ENCODE measurements at places on chromosomes 16 and 17.

DNA sequence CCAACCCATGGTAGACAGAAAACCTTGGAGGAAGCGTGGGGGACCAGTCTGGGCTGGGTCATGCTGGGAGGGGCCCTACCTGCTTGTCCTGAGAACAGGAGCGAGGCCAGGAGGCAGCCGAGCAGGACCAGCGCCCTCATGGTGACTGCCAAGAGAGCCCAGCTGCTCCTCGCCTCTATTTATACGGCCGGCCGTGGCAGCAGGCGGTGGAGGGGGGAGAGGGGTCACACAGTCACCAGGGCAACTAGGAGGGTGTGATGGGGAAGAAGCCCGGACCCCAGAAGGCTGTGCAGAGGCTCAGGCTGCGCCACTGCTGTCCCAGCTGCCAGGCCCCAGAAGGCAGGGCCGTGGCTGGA lies at the start of gene SRL:
Gene SRL, minus strand, starts transcription at position 153 of the 356 bp plus-strand sequence. Its CDS starts 13 bp downstream, at position 140.
- DNase-seq = no peak

GRCh38 chr17:62134397-62134796 lies 69.3 kb upstream of the MED13 start:
- DNase-seq = no peak

GRCh38 chr16:79066561-79066960 lies 534.0 kb downstream of the MAF start:
- no peak for DNase-seq

DNA sequence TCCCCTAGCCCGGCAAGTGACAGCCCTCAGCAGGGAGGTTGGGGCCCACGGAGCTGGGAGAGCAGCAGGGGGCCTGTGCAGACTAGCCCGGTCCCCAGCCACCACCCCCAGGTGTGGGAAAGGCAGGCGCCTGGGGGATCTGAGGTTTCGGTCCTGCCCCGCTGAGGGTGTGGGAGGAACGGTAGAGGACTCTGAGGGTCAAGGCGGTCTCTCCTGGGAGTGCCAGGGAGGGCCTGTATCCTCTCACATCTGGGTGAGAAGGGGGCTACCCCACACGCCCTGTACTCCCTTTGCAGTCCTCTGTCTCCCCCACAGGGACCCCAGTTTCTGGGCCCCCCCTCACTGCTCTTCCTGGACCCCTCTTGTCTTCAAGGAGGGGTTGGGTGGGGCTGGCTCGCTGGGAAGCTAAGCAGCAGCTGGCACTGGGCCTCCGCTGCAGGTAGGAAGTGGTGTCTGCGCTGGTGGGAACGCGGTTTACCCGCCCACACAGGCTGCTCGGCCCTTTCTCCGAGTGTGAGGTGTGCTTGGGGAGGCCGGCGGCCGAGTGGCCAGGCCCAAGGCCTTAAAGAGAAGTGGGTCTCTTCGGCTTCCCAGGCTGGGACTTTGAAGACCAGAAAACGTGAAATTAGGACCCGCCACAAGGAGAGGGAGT lies 15.4 kb downstream of the CD7 start:
- DNase-seq = peak; percentile 69

DNA sequence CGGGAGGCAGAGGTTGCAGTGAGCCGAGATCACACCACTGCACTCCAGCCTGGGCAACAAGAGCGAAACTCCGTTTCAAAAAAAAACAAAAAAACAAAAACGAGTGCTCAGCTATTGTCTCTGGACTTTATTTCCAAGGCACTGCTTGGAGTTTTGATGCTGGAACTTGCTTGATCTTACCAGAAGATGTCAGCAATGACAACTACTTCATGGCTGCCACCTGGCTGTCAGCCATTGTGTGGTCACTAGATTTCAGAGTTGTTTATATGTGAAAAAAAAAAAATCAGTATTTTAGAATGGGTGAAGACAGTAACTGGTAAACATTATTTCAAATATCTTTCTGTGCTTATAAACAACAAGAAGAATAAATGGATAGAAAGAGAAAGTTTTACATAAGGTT lies 26.3 kb upstream of the OR4D1 start:
- peak; percentile 23 for DNase-seq

DNA sequence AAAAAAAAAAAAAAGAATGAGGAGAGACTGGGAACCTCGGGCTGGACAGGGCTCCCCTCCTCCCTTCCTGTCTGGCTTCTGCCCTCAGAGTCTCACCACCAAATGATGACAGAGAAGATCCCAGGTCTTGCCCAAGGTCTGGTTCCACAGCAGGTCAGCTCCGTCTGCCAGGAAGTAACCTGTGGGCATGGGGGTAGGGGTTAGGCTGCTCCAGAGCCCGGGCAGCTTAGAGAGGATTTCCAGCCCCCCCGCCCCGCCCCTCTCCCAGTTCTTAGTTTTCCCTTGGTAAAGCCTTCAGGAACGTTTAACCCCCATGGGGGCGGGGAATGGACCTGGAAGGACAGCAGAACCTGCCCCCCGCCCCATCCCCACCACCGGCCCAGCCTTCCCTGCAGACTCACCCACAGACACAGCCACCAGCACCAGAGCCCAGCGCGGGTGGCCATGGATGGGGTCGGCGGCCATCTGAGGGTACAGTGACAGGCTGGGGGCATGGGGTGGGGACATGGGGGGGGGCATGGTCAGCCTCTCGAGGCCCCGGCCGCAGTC lies 700 bp downstream of the TLCD2 start:
- no peak for DNase-seq

DNA sequence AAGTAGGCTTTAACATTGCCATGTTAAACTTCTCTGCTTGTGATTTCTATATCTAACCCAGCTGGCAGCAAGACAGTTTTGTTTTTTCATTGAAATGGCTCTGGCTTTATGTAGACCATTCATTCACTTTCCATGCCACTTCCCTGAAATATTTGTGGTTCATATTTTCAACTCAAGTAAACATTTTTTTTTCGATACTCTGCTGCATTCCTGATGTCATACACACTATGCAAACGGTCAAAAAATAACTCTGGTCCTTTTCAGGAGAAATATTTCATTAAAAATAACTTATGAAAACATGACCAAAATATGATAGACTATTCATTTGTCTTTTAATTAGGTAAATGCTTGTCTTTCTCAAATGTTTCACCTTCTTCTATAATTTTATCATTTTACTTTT lies 116.3 kb downstream of the USP22 start:
- no peak for DNase-seq

GRCh38 chr17:78269955-78270381 lies 38.5 kb downstream of the TMEM235 start:
- no peak for DNase-seq

DNA sequence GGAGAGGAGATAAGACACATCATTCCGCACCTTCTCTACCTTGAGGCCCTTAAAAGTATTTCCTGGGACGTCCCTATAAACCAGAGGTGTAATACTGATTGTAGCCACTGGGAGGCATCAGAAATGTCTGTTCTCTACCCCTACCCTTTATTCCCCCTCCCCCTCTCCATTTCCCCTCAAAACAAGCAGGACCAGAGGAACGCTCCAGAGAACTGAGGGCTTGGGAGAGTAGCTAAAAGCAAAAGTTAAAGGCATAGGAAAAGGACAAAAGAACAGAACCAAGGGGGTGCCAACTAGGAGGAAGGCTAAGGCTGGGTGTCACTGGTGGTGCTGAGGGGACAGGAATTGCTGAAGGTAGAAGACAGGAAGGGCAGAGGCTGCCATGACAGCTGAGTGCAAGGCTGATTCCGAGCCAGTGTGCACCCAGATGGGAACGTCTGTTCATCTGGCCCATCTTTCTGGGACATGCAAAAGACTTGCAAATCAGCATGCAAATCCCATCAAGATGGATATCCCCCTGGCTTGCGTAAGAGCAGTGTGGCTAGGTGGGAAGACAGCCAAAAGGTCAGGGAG lies 6.7 kb downstream of the CAMTA2 start:
- peak; percentile 77 for DNase-seq

DNA sequence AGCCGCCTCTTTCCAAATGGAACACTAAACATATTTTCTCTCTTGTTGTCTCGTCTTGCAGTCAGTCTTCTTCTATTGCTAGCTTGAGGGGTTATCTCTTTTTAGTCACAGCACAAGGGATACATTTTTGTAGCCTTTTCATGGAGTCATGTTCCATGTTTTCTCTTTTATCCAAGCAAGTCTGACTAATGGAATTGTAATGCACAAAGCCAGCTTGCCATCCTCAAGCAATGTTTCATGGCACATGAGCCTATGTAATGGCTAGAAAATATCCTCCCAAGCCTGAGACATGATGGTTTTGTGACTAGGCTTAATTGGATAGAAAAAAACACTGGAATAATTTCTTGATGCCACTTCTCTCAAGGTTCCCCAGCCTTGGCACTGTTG lies 414.6 kb upstream of the GOT2 start:
- DNase-seq = no peak

DNA sequence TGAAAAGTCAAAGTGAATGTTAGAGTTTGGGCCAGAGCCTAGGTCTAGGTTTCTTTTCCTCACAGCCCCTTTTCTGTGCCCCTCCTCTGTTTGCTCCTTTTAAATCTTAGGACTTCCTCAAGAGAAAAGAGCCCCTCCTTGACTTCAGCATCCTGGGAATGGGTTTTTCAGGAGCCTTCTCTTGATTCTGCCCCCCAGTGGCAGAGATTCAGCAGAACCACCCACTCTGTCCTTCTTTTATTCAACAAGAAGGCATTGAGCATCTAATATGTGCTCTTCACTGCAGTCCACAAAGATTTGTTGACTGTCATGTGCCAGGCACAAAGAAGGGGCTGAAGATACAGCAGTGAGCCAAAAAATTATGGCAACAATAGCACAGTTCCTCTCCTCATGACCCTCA lies 270.8 kb upstream of the CDH5 start:
- DNase-seq = no peak

GRCh38 chr16:6571044-6571443 lies 761.6 kb upstream of the RBFOX1 start:
- no peak for DNase-seq

DNA sequence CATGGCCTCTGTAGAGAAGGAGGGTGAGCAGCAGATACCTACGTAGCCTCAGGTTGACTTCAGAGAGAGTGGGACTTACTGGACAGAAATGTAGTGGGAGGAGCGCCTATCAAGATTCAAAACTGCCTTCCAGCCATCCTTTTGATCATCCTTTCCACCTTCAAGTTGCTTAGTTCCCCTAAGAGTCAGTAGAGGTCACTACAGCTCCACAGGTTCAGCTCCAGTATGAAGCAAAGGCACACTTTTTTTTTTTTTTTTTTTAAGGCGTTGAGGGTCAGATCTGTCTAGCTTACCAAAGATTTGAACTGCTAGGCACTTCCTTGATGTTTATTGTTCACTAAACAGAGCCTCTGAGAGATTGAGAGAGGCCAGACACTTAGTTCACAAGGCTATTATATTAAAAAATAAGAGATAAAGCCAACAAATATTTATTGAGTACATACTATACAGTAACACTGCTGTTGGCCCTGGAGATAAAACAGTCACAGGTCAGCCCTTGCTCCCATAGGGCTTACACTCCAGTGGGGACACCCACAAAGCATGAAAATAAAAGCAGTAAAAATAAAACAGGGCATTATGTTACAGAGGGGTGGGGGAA lies 3.1 kb downstream of the RNF227 start:
- peak; percentile 79 for DNase-seq

DNA sequence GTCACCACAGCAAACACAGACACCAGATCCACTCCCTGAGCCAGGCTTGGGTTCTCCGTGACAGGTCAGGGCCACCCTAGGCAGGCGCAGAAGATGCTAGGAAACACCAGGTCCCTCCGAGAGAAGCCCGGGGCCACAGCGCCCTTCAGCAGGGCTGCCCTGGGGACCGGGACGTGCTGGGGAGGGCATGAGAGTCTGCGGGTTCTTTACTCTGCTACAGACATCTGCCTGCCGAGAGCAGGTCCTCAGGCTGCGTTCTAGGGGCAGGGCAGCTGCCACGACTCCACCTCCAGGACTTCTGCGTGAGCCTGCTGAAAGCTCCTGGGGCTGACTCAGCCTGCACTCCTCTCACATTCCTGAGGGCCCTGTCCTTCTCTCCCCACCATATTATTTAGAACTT lies 11.4 kb downstream of the MYLK3 start:
- no peak for DNase-seq

DNA sequence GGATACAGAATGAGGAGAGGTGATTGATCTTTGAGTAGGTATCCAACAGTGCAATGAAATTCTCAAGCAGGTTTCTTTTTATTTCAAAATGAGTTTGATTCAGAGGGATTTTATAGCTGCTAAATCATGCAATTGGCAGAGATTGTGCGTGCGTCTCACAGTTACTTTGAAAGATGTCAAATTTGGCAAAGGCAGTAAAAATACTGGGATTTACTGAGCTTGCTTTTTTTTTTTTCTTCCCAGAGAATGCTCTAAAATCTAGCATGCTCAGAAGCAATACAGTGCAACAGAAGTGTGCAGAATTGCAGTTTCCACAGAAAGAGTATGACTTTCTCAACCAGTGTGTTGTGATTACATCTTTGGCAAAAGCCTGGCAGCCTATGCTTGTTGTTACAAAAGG lies 410.7 kb upstream of the GOT2 start:
- no peak for DNase-seq

DNA sequence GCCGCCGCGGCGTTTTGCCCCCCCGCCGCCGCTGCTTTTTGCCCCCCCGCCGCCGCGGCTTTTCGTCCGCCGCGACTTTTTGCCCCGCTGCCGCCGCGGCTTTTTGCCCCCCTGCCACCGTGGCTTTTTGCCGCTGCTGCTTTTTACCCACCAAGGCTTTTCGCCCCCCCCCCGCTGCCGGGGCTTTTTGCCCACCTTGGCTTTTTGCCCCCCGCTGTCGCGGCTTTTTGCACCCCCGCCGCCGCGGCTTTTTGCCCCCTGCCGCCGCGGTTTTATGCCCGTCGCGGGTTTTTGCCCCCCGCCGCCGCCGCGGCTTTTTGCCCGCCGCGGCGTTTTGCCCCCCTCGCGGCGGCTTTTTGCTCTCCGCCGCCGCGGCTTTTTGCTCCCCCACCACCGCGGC lies 1343.0 kb downstream of the TP53TG3F start:
- DNase-seq = no peak

DNA sequence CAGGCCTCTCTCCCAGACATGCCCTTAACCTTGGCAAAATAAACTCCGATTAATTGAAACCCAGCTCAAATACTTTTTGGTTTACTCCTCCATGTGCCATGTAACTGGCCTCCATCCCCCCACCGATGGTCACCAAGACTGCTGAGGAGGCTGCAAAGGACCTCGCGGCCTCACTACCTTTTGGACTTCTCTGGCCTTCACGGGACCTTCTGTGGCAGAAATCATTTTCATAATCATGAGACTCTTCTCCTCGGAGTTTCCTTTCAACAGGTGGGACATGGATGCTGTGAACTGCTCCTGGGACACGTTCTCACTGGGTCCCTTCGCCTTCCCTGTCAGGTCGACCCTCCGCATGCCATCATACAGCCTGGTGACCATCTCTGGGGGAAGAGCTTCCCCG lies 9.0 kb downstream of the MEAK7 start:
- no peak for DNase-seq

DNA sequence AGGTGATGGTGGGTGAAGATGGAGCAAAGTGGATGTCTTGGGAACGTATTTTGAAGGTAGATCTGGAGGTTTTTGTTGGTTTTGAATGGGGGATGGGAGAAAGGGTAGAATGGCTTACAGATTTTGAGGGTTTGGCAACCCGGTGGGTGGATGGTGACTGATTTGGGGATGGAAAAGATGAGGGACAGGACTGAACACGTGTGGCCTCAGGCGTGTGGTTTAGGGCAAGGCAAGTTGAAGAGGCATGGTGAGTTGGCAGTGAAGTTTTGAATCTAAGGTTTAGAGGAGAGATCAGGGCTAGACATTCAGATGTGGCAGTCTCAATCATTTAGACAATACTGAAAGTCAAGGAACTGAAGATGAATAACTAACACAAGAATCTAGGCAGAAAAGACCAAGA lies 5.0 kb upstream of the DCTPP1 start:
- DNase-seq = peak; percentile 80

Data from activated CD4-positive, alpha-beta T cell treated with anti-CD3 and anti-CD28 coated beads, Interleukin-2, amount 50 U/mL, for 16 hours (primary cell).